Posterior cingulate gyrus (tissue), 11 donors: ENCODE measurements at places on chromosomes 5 and 9.

DNA sequence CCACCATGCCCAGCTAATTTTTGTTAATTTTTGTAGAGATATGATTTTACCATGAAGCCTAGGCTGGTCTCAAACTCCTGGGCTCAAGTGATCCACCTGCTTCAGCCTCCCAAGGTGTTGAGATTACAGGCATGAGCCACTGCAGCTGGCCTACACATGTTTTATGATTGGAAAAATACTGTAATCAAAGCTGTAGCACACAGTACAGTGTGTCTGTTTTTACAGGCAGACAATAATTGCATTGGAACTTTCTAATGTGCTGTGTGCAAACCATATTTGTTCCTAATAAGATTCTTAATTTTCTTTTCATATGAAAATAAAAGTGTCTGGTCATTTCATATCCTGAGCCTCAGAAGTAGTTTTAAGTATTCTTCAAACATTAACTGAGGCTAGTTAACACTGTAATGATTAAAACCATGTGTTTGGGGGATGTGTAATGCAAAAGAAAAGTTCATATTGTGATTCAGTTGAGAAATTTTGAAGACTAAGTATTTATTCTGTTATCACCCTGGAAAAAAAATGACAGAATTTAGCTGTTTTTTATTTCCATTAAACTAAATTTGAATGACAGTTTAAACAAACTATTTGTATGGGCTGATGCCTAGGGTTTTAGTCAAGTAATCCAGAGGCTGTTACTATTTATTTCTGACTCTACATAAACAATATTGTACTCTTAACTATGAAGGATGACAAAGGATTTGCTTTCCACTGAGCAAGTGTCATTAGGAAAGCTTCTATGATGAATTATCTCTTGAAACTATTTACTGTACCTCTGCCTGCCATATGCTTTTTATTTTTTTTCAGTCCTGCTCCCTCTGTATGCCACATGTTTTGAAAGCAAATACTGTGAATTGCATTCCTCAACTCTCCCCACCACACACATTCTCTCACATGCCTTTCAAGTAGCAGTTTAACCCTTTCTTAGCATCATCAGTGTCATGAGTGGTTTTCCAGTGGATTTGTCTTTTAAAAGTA, 111.5 kb downstream of the MTREX start:
- DNase-seq = no peak

- DNase-seq = no peak
Measured at GRCh38 chr9:37617832-37618231, 25.4 kb upstream of the TOMM5 start.

GRCh38 chr5:38739011-38739704, 106.7 kb upstream of the OSMR start:
- no peak for DNase-seq

DNA sequence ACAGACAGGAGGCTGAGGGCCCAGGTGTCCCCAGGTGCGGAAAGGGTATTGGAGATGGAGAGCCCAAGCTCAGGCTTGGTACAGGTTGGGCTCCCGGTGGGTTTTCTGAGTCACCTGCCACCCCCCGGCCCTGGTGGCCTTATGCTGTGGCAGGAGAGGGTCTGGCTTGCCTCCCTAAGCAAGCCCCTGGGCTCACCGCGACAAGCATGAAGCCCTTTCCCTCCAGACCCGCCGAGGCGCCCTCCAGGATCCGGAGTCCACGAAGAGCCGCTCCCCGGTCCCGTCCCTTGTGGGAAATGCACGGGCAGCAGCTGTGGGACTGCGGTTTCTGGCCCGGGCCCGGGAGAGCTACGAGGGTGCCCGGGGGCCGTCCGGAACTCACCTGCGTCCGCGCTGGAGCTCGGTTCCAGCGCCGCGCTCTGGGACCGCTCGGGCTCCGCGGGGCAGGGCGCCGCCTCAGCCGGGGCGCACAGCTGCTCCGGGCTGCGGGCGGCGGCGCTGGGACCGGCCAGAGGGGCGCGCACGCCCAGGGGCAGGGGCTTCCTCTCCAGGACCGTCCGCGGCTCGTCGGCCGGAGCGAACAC, 757 bp downstream of the SAPCD2 start:
- DNase-seq = peak; percentile 15

DNA sequence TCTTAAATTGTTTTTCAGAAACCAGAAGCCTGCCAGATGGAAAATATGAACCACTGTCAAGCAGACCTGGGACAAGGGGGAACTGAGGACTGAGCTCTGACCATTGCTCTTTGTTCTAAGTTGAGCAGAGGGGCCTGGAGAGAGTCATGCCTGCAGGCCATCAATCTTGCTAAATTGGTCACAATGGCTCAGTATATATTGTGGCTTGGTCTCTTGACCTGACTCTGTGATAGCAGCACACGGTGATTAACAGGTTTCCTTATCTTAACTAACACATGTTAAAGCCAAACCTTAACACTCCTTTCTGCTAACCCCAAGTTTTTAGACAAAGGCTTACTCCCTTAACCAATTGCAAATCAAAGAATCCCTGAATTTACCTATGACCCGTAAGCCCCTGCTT, 1281.2 kb upstream of the NUDT12 start:
- DNase-seq = no peak

DNA sequence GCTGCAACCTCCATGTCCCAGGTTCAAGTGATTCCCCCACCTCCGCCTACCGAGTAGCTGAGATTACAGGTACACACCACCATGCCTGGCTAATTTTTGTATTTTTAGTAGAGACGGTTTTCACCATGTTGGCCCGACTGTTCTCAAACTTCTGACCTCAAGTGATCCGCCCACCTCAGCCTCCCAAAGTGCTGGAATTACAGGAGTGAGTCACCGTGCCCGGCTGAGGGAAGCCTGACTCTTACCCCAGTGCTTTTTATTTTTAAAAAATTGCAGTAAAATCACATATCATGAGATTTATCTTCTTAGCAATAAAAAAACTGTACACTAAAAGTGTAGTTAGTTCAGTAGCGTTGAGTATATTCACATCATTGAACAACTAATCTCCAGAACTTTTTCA, 105.3 kb downstream of the SLIT3 start:
- no peak for DNase-seq

GRCh38 chr5:68965926-68966325, 127.9 kb upstream of the SLC30A5 start:
- no peak for DNase-seq

GRCh38 chr5:179275381-179275878, 69.8 kb downstream of the ADAMTS2 start:
- no peak for DNase-seq

GRCh38 chr9:81693671-81694378, 4.5 kb upstream of the TLE1 start:
- no peak for DNase-seq

GRCh38 chr5:23268136-23268535, 239.3 kb upstream of the PRDM9 start:
- no peak for DNase-seq

DNA sequence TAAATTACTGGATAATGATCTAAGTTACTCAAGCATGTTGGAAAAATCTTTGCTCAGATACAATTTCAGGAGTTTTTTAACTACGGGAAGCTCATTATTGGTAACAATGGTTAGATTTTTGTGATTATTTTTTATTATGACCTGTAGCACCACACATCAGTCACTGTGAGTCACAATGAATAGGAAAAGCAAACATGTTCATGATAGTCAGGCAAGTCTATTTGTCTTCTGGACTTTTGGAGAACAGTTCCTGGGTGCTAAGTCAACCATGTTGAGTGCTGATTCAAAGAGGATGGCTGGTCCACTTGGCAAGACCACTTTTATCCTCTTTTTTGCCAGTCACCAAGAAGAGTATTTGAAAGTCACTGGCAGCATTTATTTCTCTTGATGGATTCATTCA, 403.2 kb downstream of the KIF4B start:
- DNase-seq = no peak

GRCh38 chr9:72537671-72538070, 16.3 kb downstream of the TMC1 start:
- DNase-seq = no peak

DNA sequence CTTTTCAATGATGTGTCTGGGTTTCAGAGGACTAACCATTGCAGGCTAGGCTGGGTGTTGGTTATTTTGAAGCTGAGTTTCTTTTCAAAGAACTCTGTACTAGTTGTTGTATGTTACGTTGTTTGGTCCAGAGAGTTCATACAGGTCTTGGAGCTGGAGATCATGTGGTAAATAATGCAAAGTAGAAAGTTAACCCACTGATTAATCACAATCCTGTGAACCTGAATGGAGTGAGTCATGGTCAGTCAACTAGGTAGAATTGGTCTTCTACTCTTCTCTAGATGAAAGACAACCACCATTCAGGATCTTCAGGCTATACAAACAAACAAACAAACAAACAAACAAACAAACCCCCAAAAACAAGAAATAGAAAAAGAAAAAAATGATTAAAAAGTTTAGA, 388.9 kb upstream of the ACTBL2 start:
- no peak for DNase-seq

GRCh38 chr5:163976696-163977095, 471.3 kb downstream of the MAT2B start:
- no peak for DNase-seq

DNA sequence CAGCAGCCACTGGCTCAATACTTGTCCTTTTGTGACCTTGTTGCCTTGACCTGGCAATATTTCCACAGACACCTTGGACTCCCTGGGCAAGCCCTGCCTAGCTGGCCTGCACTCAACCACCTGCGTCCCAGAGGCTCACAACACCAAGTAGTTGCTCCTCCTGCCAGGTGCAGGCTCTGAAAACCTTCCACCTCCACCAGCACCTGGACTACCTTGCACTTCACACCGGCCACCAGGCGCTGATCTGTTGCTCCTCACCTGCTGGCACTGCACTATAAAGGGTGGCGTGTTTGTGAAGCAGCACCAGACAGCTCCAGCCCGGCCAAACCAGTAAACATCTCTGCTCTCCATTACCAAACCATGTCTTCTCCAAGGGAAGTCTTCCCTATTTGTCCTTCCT, 997.7 kb downstream of the PTPRD start:
- DNase-seq = no peak

GRCh38 chr9:69175486-69175885, 1.4 kb downstream of the TJP2 start:
- no peak for DNase-seq

- no peak for DNase-seq
Measured at GRCh38 chr5:67255881-67256280, 59.3 kb upstream of the CD180 start.

DNA sequence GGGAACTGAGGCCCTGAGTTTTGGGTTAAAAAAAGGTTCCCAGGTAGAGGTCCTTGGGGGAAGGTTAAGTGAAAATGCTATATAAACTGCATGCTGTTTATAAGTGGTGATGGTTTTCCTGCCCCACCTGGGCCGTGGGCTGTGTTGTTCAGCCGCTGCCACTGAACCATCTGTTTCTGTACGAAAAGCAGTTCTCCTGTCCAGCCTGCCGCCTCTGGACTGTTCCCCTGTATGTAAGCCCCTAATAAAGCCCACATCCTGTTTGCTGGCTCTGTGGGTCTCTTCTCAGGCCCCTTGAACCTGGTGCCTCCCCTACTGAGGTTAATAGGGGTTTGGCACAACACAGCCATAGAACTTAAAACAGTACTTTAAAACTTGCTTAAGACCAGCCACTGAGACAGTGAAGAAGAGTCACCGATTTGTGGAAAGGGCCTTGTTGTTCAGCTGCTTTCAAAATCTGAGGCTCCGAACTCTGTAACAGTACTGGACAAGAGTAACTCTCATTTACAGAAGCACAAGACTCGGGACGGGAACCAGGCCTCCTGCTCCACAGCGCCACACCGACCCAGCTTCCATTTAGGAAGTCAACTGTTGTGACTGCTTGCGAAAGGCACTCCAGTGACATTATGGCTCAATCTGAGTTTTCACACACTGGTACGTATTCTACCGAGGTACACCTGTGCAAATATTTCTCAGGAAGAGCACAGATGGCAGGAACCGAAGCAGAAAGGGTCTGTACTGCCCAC, 192.5 kb downstream of the CDK5RAP2 start:
- DNase-seq = no peak

DNA sequence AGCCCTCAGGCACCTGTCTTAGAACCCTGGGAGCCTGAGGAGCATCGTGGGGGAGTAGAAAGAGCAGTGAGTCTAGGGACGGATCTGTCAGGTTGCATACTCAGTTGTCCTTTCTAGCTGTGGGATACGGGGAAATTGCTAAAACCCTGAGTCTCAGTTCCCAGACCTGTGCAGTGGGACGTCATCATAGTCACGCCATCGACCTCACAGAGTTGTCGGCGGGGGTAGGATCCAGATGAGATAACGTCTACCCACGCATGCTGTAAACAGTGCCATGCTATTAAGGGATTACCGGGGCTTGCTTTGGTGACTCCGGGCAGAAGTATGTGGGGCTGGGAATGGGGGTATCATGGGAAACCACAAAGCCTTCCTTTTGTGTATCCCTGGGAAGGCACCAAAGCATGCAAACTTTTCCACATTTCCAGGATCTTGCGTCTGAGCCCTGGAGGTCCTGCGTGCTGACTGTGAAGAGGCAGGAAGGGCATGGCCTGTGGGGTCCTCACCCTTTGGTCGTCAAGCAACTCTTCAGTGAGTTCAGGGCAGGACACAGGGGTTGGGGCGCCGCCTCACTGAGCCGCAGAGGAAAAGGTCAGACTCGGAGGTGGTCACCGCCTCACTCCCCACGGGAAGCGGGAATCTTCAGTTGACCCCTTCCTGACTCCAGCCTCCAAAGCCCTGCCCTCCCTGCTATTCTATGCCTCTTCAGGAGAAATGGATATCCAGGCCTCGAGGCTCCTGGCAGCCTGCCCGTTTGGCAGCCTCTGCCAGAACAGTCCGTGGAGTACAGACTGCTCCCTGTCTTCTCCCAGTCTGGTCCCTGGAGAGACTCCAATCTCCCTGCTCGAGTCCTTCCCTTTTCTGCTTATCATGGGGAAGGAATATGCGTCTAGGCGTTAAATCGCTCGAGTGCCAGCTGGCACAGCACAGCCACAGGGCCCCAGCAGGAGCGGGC, 186.8 kb upstream of the KLF9 start:
- peak; percentile 77 for DNase-seq

- no peak for DNase-seq
Measured at GRCh38 chr5:90131383-90132133, 278.0 kb downstream of the CETN3 start.

GRCh38 chr5:148826739-148827070, 294 bp downstream of the ADRB2 start:
- no peak for DNase-seq
